HepG2 (cell line): ENCODE measurements at places on chromosomes 3 and 15. TPM values are rescaled to one million over a fixed set of nuclear protein-coding genes. Genes with fewer than 3 reads are reported as not detected.

- H3K4me3 ChIP-seq, result no peak overlapping the region
- H3K36me3 ChIP-seq, result no peaks in the 10 kb centered on the region
- H3K27ac ChIP-seq, result no peak overlapping the region
- H3K4me1 ChIP-seq, result no peaks in the 10 kb centered on the region
These were observed 25.7 kb downstream of the GPR15 start for GRCh38 chr3:98557324-98558010.

The RLBP1 gene
- not detected in 2 replicates for total RNA-seq

The CCDC39 gene
- not detected in 2 replicates for total RNA-seq

The CMC1 gene
- 29.5 and 32.3 TPM in 2 replicates for total RNA-seq

- H3K36me3 ChIP-seq, result no peaks in the 10 kb centered on the region
- H3K27ac ChIP-seq, result no peak overlapping the region
- peaks cover 17% of the 10 kb centered on the region for H3K4me1 ChIP-seq
- no peak for DNase-seq
These were observed 4.4 kb upstream of the TPM1 start for GRCh38 chr15:63037976-63038720.

- no peak overlapping the region for H3K27ac ChIP-seq
- no peak overlapping the region for H3K4me3 ChIP-seq
- H3K36me3 ChIP-seq, result no peaks in the 10 kb centered on the region
- H3K27me3 ChIP-seq, result no peaks in the 10 kb centered on the region
These were observed 238.7 kb downstream of the ISL2 start for GRCh38 chr15:76575274-76575673.

The GRAMD1C gene
- total RNA-seq, result not detected in 2 replicates

DNA sequence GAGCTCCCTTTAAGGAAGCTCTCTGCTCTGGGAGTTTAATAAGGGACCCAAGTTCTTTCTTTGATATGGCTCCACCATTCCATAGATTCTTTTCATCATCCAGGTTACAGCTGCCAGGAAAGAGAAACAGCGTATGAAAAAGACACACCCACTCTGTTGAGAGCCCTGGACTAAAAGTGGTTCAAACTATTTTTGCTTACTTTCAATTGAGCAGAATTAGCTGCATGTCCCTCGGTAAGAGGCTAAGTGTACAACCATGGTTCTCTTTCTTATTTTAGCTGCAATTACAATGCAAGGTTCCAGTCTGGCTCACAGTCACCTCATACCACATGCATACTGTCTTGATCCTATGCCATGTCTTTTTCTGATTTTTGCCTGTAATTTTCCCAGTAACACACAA is 1288.3 kb downstream of the NSUN3 start:
- DNase-seq, result no peak
- no peak overlapping the region for H3K4me3 ChIP-seq
- H3K4me1 ChIP-seq, result no peaks in the 10 kb centered on the region
- no peaks in the 10 kb centered on the region for H3K27me3 ChIP-seq
- no peaks in the 10 kb centered on the region for H3K36me3 ChIP-seq
- no peak overlapping the region for H3K27ac ChIP-seq

DNA sequence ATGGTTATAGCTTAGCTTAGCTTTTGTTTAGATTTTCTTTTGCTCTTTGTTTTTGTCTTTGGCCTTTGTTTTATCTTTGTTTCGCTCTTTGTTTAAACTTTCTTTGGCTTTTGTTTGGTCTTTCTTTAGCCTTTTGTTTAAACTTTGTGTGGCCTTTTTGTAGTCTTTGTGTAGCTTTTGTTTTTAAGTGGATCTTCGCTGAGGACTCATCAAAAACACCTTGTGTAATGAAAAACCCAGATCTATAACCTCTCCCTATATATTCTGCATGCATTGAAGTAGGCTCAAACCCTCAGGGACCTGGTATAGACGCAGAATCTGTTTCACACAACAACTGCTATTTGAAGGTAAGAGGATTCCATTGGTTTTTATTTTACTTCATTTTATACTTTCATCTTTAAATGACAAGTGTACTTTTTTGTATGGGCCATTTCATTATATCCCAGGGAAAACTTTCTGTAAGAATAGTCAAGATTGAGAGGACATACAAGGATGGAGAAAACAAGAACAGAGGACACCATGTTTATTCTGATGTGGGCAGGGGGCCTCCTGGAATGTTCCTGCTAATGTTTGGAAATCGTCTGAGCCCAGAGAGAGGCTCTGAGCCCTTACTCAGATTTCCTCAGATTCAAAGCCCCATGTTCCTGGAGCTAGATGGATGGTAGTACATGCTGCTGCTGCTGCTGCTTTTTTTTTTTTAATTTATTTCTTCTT is at the start of gene MOBP:
Gene MOBP, plus strand, starts transcription at position 287 of the 714 bp plus-strand sequence. CDS start 34,390 bp downstream, outside the sequence.
- H3K36me3 ChIP-seq, result no peaks in the 10 kb centered on the region
- DNase-seq, result no peak
- H3K27me3 ChIP-seq, result no peaks in the 10 kb centered on the region; the same call in 1 of the 2 replicates
- H3K4me3 ChIP-seq, result no peak within 1 kb of the TSS

DNA sequence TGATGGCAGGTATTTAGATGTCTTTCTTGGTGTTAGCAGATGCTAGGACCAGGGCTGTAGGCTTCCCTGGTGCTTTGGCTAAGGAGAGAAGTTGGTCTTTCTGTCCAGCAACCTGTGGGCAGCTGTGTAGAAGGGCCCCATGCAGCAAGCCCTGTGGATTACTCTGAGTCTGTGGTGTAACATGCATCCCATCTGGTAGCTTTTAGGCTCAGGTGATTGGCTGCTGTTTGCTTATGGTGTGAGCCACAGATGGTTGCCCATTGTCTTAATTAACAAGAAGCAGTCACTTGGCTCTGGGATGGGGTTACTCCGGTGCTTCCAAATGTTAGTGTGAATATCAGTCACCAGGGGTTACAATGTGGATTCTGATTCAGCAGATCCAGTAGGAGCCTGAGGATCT is 368.6 kb upstream of the C2CD4B start:
- DNase-seq, result no peak
- H3K36me3 ChIP-seq, result no peaks in the 10 kb centered on the region

GRCh38 chr15:91282486-91282885 is 182.4 kb downstream of the SV2B start:
- no peak overlapping the region for H3K4me3 ChIP-seq
- H3K27me3 ChIP-seq, result peaks cover 7% of the 10 kb centered on the region; the same call in 2 of the 3 replicates
- DNase-seq, result no peak
- no peak overlapping the region for H3K27ac ChIP-seq
- no peaks in the 10 kb centered on the region for H3K4me1 ChIP-seq
- H3K36me3 ChIP-seq, result no peaks in the 10 kb centered on the region

DNA sequence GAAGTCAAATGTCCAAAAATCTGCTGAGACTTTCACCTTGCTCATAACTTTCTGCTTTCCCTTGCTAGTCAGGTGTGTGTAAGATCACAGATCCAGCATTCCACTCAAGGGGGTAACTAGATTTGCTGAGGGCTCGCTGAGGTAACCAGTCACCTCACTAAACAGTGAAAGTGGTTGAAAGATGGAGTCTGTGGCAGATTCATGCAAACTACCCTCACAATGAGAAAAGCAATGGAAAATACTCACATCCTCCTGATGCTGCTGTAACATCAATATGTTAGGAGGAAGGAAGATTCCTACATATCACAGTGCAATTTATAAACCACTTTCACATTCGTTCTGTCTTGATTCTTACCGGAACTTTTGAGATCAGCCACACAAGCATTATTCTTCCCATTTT is 174.3 kb upstream of the BCL6 start:
- DNase-seq, result no peak
- H3K27me3 ChIP-seq, result no peaks in the 10 kb centered on the region
- no peaks in the 10 kb centered on the region for H3K36me3 ChIP-seq
- peaks cover 64% of the 10 kb centered on the region for H3K4me1 ChIP-seq

- DNase-seq, result no peak
- H3K4me1 ChIP-seq, result no peaks in the 10 kb centered on the region
- no peaks in the 10 kb centered on the region for H3K36me3 ChIP-seq
- no peak overlapping the region for H3K27ac ChIP-seq
- H3K4me3 ChIP-seq, result no peak overlapping the region
These were observed 135.5 kb upstream of the TTC14 start for GRCh38 chr3:180466401-180467011.

The MYZAP gene
- 0.13 TPM in 1 of 2 replicates, not detected in the other for total RNA-seq

The GOLIM4 gene
- total RNA-seq, result 31.5 and 47.7 TPM in 2 replicates

GRCh38 chr15:41594801-41595746 is 36.1 kb downstream of the TYRO3 start:
- H3K4me3 ChIP-seq, result no peak overlapping the region
- H3K4me1 ChIP-seq, result peaks cover 38% of the 10 kb centered on the region
- DNase-seq, result no peak
- H3K27me3 ChIP-seq, result no peaks in the 10 kb centered on the region; the same call in 2 of the 3 replicates

DNA sequence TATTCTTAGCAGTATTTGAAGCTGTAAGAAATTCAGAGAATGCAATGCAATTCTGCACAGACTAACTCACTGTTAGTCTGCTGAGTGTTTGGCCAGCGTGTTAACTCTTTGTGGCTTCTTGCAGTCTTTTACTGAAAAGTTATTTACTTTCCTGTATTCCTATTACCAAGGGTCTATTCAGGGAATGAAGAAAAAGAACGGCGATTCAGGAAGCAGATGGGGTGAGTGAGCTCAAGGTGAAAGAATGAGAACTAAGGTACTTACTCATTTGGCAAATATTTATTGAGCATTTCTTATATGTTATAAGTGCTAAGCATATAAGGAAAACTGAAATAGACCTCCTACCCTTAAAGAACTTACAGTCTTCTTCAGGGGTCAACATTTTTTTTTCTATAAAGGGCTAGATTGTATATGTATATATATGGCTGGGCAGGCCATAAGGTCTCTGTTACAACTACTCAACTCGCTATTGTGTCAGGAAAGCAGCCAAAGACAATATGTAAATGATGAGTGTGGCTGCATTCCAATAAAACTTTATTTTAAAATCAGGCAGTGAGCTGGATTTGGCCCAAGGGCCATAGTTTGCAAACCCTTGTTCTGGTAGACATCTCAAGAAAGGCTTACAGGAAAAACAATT is 271.9 kb upstream of the GADL1 start:
- H3K27ac ChIP-seq, result no peak overlapping the region
- no peaks in the 10 kb centered on the region for H3K36me3 ChIP-seq
- no peak overlapping the region for H3K4me3 ChIP-seq
- H3K4me1 ChIP-seq, result peaks cover 16% of the 10 kb centered on the region
- H3K27me3 ChIP-seq, result no peaks in the 10 kb centered on the region; the same call in 1 of the 2 replicates
- DNase-seq, result no peak

DNA sequence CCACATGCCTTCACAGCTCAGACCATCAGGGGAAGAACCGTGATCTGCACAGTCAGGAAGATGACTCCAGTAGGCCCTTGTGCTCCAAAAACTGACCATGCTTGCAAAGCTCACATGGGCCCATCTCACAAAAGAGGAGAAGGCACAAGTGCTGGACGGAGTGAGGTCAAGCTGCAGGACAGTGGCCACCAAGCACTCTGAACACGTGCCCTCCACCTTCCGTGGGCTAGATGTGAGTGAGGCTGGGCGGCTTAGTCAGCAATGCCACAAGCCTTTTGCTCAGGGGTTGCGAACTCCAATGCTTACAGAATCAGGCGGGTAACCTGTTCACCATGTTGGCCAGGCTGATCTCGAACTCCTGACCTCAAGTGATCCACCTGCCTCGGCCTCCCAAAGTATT is 70.9 kb downstream of the SCN5A start:
- no peaks in the 10 kb centered on the region for H3K4me1 ChIP-seq
- H3K36me3 ChIP-seq, result no peaks in the 10 kb centered on the region
- H3K4me3 ChIP-seq, result no peak overlapping the region
- no peak for DNase-seq
- no peak overlapping the region for H3K27ac ChIP-seq

GRCh38 chr3:183513046-183513706 is 42.3 kb downstream of the KLHL6 start:
- DNase-seq, result no peak
- no peak overlapping the region for H3K4me3 ChIP-seq
- peaks cover 25% of the 10 kb centered on the region for H3K4me1 ChIP-seq

The MRAS gene
- 36.2 TPM in 2 replicates for total RNA-seq

DNA sequence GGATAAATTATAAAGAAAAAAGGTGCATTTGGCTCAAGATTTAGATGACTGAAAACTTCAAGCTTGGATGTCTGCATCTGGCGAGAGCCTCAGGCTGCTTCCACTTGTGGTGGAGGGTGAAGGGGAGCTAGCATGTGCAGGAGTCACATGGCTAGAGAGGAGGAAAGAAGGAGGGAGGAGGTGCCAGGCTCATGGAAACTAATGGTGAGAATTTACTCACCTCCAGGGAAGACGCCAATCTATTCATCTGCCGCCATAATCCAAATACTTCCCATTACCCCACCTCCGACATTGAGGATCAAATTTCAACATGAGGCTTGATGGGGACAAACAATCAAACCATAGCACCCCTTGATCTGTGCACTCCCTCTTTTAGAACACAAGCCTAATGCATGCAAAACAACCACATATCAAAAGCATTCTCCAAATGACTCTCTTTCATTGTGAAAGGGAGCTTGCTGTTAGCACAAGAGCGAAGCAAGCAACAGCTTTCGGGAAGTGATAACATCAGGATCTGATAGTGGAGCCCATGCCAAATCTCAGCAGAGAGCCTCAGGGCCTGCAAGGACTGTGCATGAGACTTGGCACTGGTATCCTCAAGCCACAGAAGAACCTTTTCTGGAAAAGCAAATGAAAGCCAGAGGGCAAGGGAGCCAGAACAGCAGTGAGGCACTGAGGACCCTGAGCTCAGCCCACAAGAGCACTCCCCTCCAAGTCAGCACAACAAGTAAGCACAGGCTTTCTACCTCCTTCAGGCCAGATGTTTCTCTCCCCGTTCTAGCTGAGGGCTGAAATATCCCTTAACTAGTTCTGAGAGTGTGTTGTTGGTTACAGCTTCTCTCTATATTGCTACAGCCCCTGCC is 50.2 kb upstream of the THBS1 start:
- no peaks in the 10 kb centered on the region for H3K36me3 ChIP-seq
- H3K27me3 ChIP-seq, result 0 out of 3 replicates have a peak, but pooled peaks cover 8% of the 10 kb centered on the region
- H3K27ac ChIP-seq, result no peak overlapping the region
- no peak for DNase-seq
- H3K4me3 ChIP-seq, result no peak overlapping the region
- H3K4me1 ChIP-seq, result no peaks in the 10 kb centered on the region

DNA sequence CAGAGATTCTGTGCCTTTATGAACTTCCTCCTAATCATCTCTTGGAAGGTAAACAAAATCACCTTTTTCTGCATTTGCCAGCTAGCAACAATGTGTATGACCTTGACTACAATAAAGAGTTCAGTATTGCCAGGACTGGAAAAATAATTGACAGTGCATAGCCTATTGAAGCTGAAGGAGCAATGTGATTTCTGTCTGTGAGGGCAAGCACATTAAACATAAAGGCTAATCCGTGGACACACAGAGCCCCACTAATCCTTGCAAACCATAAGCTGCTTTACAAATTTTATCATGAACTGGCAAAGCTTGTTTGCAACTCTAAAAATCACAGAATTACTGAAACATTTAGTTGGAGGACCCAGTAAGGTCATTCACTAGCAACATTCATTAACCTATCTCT is 563.8 kb downstream of the PYDC2 start:
- H3K4me1 ChIP-seq, result no peaks in the 10 kb centered on the region
- no peak overlapping the region for H3K4me3 ChIP-seq
- H3K27ac ChIP-seq, result no peak overlapping the region
- no peaks in the 10 kb centered on the region for H3K36me3 ChIP-seq
- H3K27me3 ChIP-seq, result no peaks in the 10 kb centered on the region; the same call in 1 of the 2 replicates

GRCh38 chr15:101563176-101563796 is 73.8 kb upstream of the PCSK6 start:
- peaks cover 6% of the 10 kb centered on the region for H3K4me1 ChIP-seq
- H3K4me3 ChIP-seq, result no peak overlapping the region
- DNase-seq, result no peak
- 0 out of 3 replicates have a peak, but pooled peaks cover 3% of the 10 kb centered on the region for H3K27me3 ChIP-seq
